ENCODE measurements at places on chromosomes 5 and 9. TPM values are rescaled to one million over a fixed set of nuclear protein-coding genes. Genes with fewer than 3 reads are reported as not detected.
A peak's percentile ranks its signal among the peaks of the same experiment; 100 is the strongest.

The SPINK4 gene
- not detected for total RNA-seq

DNA sequence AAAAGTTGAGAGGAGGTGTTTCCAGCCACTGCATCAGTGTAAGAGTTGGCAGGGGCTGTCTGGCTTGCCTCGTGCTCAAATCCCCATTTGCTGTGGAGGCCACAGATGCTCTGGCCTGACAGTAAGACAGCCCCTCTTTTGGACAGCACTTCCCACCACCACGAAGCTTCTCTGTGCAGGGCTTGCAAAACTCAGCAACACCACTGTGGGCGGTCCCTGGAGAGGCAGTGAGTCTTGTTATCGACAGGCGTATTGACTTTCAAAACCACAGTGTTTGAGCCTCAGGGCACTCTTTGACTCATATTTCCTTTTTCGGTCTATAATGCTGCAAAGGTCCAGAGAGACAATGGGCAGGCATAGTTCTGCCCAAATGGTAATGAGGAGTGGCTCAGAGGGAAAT is 539.5 kb downstream of the EBF1 start:
- no peak for DNase-seq

DNA sequence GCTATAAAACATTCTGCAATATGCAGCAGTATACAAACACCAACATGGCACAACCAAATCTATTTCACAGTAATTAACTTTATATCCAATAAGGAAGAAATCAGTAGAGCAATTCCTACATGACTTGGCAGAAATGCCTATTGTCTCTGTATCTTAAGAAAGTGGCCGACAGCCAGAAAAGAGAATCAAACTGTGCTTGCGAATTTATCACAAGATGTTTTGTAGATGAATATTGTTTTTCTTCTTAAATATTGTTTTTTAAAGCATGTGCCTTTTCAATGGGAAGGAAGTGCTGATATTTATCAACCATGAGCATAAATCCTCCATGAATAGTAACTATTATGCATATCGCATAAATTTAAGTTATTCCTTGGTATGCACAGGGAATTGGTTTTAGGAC is 501.7 kb upstream of the DMAC1 start:
- DNase-seq, result peak; percentile 56

- DNase-seq, result no peak
Measured at GRCh38 chr5:66859526-66859925, 263.3 kb downstream of the MAST4 start.

DNA sequence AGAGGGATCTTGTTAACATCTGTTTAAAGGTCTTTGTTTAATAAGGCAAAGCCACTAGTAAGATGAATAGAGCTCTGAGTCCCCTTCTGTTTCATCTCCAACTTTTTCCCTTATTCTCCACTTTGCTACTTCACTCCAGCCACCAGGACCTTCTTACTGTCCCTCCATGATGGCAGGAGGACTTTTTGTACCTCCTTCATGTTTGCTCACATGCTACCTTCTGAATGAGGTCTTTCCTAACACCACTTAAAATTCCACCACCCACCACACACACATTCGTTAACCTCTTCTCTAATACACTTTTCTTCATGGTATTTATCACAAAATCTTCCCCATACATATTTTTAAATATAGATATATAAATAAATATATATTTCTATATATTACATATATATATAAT is 501.9 kb downstream of the PDE4D start:
- no peak for DNase-seq

- DNase-seq, result no peak
Measured at GRCh38 chr9:105069696-105070095, 141.7 kb upstream of the ABCA1 start.
